Adrenal gland (tissue), 19 donors: ENCODE measurements at places on chromosomes 4 and X. TPM values are rescaled to one million over a fixed set of nuclear protein-coding genes. Genes with fewer than 3 reads are reported as not detected.

- DNase-seq = no peak
- H3K27me3 ChIP-seq = no peaks in the 10 kb centered on the region
- no peak overlapping the region for H3K4me3 ChIP-seq
- no peaks in the 10 kb centered on the region for H3K36me3 ChIP-seq
Measured at GRCh38 chr4:132866616-132867015, 282.5 kb upstream of the PCDH10 start.

DNA sequence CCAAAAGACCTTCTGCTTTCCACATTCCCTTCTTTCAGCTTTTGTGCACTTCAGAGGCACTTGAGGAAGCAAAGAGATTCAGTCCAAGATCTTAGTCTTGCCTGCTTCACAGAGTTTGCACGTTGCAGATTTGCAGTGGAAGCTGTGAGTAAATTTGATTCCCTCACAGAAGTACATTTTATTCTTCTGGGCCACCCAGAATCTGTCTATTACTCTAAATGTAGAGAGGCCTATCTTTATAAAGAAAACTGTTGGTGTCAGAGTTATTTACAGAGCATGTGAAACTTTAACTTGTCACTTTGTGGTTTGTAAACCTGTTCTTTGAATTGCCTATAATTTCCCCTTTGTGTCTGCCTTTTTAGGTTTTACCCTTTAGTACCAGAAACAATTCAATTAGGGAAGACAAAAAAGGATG lies 15.5 kb downstream of the SPRY1 start:
- no peaks in the 10 kb centered on the region for H3K36me3 ChIP-seq
- no peak overlapping the region for H3K27ac ChIP-seq
- H3K4me3 ChIP-seq = no peak overlapping the region
- H3K27me3 ChIP-seq = no peaks in the 10 kb centered on the region
- no peak for DNase-seq

DNA sequence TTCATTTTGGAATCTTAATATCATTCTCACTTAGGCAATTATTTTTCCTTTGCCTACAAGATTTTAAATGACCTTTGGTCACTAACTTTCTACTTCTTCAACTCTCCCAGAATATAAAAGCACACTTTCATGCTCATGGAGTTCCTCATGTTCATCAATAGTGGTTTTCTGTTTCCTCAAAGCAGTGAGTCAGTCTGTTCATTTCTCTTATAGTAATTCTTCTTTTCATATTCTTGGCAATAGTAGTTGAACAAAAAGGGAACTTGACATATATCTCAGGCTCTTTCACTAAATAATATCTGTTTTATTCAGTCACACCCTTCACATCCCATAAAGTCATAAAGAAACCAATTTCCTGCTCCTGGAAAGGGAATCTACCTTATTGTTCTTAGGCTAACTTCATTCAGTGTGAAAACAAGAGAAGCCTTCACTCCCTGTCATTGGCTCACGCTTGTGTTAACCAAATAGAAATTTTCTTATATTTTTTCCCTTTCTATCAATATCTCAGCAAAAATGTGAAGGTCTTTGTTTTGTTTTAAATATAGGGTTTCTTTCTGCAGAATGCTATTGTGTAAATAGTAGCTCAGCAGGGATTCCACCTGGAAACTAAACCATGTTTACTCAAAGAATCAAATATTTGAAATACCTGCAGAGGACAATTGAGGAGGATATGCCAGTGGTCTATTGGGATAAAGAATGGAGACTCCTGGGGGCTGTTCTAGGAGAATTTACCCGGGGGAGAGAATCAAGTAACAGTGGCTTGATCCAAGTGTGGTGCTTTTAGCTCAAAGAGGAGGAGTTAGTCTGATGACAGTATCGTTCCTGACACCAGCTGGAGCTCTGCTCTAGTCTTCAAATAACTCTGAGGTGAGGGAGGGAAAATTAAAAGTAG lies 13.4 kb upstream of the TNIP3 start:
- no peak overlapping the region for H3K27ac ChIP-seq
- H3K4me3 ChIP-seq = no peak overlapping the region
- H3K4me1 ChIP-seq = no peaks in the 10 kb centered on the region
- DNase-seq = no peak
- H3K36me3 ChIP-seq = no peaks in the 10 kb centered on the region

- DNase-seq = peak; percentile 49
- H3K36me3 ChIP-seq = no peaks in the 10 kb centered on the region
- H3K4me3 ChIP-seq = no peak overlapping the region
- no peak overlapping the region for H3K27ac ChIP-seq
Measured at GRCh38 chr4:40719008-40719623, 30.6 kb upstream of the NSUN7 start.

DNA sequence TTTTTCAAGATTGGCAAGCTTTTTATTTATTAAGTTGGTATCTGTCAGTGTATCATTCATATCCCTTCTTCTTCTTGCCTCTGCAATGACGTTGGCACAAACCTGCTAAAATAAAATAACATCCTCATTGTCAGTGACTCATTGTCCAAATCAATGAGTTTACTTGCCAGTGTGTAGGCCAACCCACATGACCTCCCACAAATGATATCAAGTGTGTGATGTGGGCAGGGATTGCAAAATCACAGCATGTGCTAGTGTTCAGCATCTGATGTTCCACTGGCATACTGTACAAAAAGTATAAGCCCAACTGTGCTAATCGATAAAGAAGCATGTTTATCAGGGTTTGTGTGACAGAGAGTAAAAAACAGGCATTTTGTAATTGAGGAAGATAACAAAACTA lies 25.5 kb downstream of the GPAT3 start:
- H3K4me1 ChIP-seq = no peaks in the 10 kb centered on the region
- no peaks in the 10 kb centered on the region for H3K27me3 ChIP-seq
- H3K27ac ChIP-seq = no peak overlapping the region
- no peak overlapping the region for H3K4me3 ChIP-seq

GRCh38 chr4:144223149-144223548 lies 82.6 kb upstream of the GYPA start:
- no peaks in the 10 kb centered on the region for H3K36me3 ChIP-seq
- no peaks in the 10 kb centered on the region for H3K4me1 ChIP-seq
- no peak overlapping the region for H3K27ac ChIP-seq
- no peaks in the 10 kb centered on the region for H3K27me3 ChIP-seq
- DNase-seq = no peak

- no peak overlapping the region for H3K27ac ChIP-seq
- peaks cover 8% of the 10 kb centered on the region for H3K4me1 ChIP-seq
- no peak for DNase-seq
Measured at GRCh38 chr4:158013858-158014257, 159.0 kb downstream of the GASK1B start.

DNA sequence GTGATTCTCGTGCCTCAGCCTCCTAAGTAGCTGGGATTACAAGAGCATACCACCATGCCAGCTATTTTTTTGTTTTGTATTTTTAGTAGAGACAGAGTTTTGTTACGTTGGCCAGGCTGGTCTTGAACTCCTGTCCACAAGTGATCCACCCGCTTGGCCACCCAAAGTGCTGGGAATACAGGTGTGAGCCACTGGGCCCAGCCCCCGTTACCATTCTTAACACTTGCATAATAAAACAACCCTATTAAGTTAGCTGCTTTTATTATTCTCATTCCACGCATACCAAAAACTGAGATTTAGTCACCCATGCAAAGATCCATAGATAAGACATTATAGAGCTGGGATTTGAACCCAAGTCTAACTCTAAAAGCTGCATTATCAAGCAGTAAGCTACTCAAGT lies 6.0 kb upstream of the TEX13A start:
- H3K27me3 ChIP-seq = peaks cover 4% of the 10 kb centered on the region
- no peak for DNase-seq
- H3K36me3 ChIP-seq = no peaks in the 10 kb centered on the region
- H3K27ac ChIP-seq = no peak overlapping the region
- H3K4me1 ChIP-seq = no peaks in the 10 kb centered on the region

Gene ZIC3
- polyA plus RNA-seq = not detected

Gene GPM6B
- polyA plus RNA-seq = 4.8 TPM

Gene HSD17B13
- polyA plus RNA-seq = 0.55 TPM

Gene TRO
- polyA plus RNA-seq = 21.1 TPM
